ENCODE measurements at places on chromosomes 3 and 15.

DNA sequence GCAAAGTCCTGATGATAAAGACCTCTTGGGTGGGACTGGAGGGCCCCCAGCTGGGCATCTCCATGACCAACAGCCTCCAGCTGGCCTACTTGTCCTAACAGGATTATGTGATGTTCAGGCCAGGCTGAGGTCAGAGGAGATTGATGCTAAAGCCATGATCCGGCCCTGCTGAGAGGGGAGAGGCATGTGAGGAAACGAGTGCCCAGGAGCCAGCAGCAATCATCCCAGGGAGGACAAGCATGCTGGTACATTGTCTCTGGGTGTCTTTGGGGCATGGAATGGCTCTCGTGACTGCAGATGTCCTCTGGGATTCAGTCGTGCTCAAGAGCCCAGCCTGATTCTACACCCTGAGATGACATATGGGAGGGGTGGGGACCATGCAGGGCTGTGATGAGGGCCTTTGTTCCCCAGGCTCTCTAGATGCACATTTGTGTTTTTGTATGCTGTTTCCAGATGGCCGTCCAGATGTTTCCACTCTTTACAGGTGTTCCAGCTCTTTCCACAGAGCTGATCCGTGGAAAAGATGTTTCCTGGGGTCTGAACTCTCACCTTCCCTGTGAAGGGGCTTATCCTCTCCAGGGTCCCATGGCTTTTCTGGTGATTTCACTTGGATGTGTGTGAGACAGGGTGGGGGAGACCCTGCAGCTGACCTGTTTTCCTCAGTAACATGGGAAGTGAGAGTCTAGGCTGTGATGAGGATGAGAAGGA lies 20.2 kb downstream of the SLC24A1 start:
- no peak for DNase-seq

GRCh38 chr3:144362126-144362525 lies 390.5 kb downstream of the DIPK2A start:
- no peak for DNase-seq

DNA sequence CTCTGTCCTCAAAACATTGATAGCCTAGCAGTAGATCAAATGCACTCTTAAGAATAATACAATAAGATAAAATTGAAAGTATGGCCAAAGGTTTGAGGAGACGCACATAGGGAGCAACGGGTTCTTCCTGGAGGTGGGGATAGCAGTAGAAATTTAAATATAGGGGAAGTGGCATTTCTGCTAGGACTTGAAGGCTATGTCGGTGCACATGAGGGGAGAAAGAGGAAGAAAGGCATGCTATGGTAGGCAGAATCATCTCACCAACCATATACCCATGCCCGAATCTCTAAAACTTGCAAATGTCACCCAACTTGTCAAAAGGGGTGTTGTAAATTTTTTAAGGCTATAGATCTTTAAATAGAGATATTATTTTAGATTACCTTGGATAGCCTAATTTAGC lies 735.1 kb upstream of the LMCD1 start:
- DNase-seq = no peak

GRCh38 chr3:153355559-153355958 lies 193.5 kb downstream of the RAP2B start:
- no peak for DNase-seq

DNA sequence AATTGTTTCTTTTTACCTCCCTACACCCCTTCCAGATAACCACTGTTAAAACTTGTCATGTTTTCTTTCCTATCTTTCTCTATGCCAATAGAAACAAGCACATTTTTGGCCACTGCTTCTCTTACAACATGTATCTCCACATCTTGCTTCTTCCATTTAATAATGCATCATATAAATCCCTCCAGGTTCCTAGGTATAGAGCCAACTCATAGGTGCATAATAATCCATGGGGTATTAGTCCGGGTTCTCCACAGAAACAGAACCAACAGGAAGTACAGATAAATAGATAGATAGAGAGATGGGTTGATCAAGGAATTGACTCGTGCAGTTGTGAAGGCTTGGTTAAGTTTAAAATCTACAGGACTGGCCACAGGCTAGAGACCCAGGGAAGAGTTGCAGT lies 41.5 kb upstream of the PSMD6 start:
- DNase-seq = no peak

- DNase-seq = no peak
Measured at GRCh38 chr15:81282911-81283310, 41.0 kb downstream of the STARD5 start.

GRCh38 chr3:192980632-192981031 lies 63.0 kb upstream of the MB21D2 start:
- DNase-seq = no peak

- DNase-seq = no peak
Measured at GRCh38 chr15:57290187-57290586, 86.1 kb upstream of the CGNL1 start.

DNA sequence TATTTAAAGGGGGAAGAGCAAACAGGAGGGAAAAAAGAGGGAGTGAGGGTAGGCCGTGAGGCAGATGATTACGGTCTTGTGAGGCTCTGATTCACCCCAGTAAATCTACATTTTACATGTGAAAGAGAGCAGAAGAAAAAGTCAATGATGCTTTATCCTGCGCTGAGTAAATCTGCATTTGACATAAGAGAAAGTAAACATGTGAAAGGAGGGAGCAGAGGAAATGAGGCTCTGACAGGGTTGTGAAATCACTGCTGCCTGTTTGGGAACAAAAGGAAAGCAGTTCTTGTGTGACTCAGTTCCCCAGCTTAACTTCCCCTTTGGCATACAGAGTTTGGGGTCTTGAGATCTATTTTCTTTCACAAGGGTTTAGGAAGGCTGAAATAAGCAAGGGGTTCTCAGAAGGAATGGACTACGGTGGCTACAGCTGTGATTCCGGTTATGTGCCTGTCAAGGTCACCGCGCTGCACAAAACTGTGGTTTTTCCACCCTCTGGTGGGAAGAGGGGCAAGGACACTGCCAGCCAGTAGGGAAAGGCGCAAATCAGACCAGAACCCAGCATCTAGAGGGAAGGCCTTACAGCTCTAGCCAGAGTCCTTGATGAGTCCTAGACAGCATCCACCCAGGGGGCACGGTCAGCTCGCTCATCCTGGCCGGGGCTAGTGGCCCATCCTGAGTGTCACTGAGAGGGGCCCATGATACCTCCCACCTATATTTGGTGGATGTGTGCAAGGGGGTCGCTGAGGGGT lies 18.9 kb upstream of the HCN4 start:
- no peak for DNase-seq

GRCh38 chr3:159645874-159646273 lies 342.8 kb upstream of the IL12A start:
- no peak for DNase-seq
